A549 treated with CpdA at 1 μM for 4 hours (cell line): ENCODE measurements at places on chromosomes 2 and 18. TPM values are rescaled to one million over a fixed set of nuclear protein-coding genes. Genes with fewer than 3 reads are reported as not detected.

Gene SERPINB10
- total RNA-seq: not detected in 5 replicates

Gene HOXD9
- total RNA-seq: 0.98 to 1.4 TPM (median 1.3 TPM) in 5 replicates

Gene BMP10
- not detected in 5 replicates for total RNA-seq

Gene NAT8
- not detected in 5 replicates for total RNA-seq

Gene LHCGR
- total RNA-seq: not detected in 5 replicates

Gene EVA1A
- 10.5 to 15.5 TPM (median 12.4 TPM) in 5 replicates for total RNA-seq

Gene RNF181
- 179 to 200 TPM (median 183 TPM) in 5 replicates for total RNA-seq

Gene NT5C1B
- not detected in 5 replicates for total RNA-seq

Gene CCDC74B
- 5.0 to 7.5 TPM (median 5.8 TPM) in 5 replicates for total RNA-seq

Gene CERKL
- total RNA-seq: 0.16 to 0.47 TPM (median 0.21 TPM) in 5 replicates

Gene CDH19
- total RNA-seq: 0.98 to 2.3 TPM (median 1.5 TPM) in 5 replicates

Gene FAM228A
- not detected in 5 replicates for total RNA-seq
